Osteocyte (in vitro differentiated cells): ENCODE measurements at places on chromosomes 1 and 21. TPM values are rescaled to one million over a fixed set of nuclear protein-coding genes. Genes with fewer than 3 reads are reported as not detected.
A peak's percentile ranks its signal among the peaks of the same experiment; 100 is the strongest.

DNA sequence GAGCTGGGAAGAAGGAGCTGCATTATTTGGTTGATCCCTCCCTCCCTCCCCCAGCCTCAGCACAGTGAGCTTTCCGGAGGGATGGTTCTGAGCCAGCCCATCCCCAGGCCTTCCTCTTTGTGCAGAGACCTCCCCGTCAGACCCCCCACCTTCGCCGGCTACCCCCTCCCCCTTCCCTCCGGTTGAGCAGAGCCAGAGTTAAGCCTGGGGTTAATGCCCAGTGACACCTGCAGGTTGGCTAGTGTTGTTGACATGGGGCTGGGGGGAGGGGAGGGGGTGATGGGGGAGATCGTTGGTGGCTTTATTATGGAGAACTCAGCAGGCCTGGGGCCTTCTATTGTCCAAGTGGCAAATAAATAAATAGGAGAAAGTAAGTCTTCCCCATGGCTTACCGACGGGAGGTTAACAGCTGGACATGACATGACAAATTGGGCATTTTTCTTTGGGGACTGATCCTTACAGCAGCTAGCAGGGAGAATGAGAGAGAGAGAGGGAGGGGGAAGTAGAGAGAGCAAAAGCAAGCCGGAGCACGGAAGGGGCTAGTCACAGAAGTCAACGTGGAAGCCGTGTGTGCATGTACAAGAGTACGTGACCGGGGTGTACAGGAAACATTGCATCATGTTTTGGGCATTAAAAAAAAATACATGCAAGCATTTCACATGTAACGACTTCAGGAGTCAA, 131.1 kb downstream of the TMEM53 start:
- H3K4me3 ChIP-seq, result no peak overlapping the region
- no peaks in the 10 kb centered on the region for H3K36me3 ChIP-seq
- DNase-seq, result no peak
- peaks cover 72% of the 10 kb centered on the region for H3K27me3 ChIP-seq
- peaks cover 2% of the 10 kb centered on the region for H3K4me1 ChIP-seq

GRCh38 chr1:234498448-234499118, 19.6 kb upstream of the TARBP1 start:
- no peak overlapping the region for H3K4me3 ChIP-seq
- no peaks in the 10 kb centered on the region for H3K27me3 ChIP-seq
- H3K27ac ChIP-seq, result peak overlapping the region; percentile 88
- no peak for DNase-seq
- H3K4me1 ChIP-seq, result peaks cover 39% of the 10 kb centered on the region

- no peak overlapping the region for H3K27ac ChIP-seq
- no peak for DNase-seq
- no peak overlapping the region for H3K4me3 ChIP-seq
- H3K4me1 ChIP-seq, result peaks cover 23% of the 10 kb centered on the region
- H3K27me3 ChIP-seq, result no peaks in the 10 kb centered on the region
These were observed 113.8 kb downstream of the CASZ1 start for GRCh38 chr1:10682449-10683309.

HLX gene
- 0.54 and 1.5 TPM in 2 replicates for total RNA-seq

GBP6 gene
- not detected in 2 replicates for total RNA-seq

GRCh38 chr1:206700445-206701036, 15.8 kb downstream of the MAPKAPK2 start:
- no peak overlapping the region for H3K27ac ChIP-seq
- H3K4me3 ChIP-seq, result no peak overlapping the region
- H3K36me3 ChIP-seq, result peaks cover 7% of the 10 kb centered on the region
- no peaks in the 10 kb centered on the region for H3K27me3 ChIP-seq

RGS1 gene
- total RNA-seq, result not detected in 2 replicates

MPZ gene
- total RNA-seq, result 0.44 and 0.81 TPM in 2 replicates

DNA sequence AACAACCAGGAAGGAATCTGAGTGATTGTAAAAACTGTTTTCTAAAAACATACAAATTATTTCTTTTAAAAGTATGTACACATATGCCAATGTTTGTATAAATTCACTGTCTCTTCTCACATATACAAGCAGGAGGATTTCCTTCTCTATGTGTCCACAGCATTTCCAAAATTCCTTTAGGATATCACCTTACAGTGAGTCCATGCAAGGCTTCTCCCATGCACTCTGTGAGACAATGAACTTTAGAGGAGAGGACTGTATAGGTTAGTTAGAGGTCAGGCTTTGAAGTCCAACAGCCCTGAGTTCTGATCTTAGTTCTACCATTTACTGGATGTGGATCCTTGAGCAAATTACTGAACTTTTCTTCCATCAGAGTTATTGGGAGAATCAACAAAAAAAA, 34.1 kb upstream of the USH2A start:
- H3K4me3 ChIP-seq, result no peak overlapping the region
- no peaks in the 10 kb centered on the region for H3K36me3 ChIP-seq
- H3K4me1 ChIP-seq, result peaks cover 36% of the 10 kb centered on the region

TRIM46 gene
- total RNA-seq, result 6.1 and 7.7 TPM in 2 replicates

- peak overlapping the region; percentile 84 for H3K4me3 ChIP-seq
- H3K27ac ChIP-seq, result no peak overlapping the region
- H3K36me3 ChIP-seq, result no peaks in the 10 kb centered on the region
- peaks cover 18% of the 10 kb centered on the region for H3K4me1 ChIP-seq
These were observed 760 bp upstream of the NPHP4 start for GRCh38 chr1:5992814-5993555.
